ENCODE measurements at places on chromosomes 5 and 9.

DNA sequence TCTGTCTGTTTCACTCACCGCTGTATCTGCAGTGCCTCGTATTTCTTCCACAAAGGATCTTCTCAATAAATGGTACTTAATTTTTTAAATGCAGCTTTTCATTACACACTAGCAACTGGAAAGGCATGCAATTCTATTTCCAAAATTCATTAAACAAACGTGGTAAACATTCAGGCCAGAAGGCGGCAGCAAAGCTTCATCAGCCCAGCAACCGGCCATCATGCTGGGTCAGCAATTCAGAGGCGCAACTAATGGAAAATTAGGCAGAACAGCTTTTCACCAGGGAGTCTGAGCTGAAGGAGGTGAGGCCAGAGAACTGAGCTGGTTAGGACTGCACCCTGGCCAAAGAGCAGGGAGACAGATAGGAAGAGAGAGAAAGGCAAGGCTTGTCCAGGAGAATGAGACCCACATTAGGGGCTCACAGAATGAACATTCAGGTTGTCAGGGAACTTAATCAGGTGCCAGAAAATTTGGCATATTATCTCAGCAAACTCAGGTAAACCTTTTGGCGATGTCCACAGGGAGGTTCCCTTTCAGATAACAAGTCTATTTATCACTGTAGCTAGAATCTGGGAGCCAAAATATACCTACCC lies 17.7 kb upstream of the RNF180 start:
- no peak for DNase-seq

DNA sequence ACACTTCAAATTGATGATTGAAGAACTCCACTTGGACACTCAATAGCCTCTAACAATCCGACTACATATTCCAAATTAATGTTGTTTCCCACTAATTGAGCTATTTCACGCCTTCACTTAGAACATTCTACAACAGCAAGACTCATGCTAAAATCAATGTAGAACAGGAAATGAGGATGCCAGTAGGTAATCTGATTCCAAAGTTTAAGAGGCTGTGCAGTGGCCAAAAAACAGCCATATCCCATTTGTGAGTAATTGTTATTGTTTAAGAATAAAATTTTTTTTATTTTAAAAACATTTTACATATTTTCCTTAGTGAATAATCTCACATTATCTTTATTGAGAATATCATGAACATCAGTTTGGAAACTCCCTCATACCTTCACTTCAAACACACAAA lies 35.7 kb upstream of the GHR start:
- no peak for DNase-seq

DNA sequence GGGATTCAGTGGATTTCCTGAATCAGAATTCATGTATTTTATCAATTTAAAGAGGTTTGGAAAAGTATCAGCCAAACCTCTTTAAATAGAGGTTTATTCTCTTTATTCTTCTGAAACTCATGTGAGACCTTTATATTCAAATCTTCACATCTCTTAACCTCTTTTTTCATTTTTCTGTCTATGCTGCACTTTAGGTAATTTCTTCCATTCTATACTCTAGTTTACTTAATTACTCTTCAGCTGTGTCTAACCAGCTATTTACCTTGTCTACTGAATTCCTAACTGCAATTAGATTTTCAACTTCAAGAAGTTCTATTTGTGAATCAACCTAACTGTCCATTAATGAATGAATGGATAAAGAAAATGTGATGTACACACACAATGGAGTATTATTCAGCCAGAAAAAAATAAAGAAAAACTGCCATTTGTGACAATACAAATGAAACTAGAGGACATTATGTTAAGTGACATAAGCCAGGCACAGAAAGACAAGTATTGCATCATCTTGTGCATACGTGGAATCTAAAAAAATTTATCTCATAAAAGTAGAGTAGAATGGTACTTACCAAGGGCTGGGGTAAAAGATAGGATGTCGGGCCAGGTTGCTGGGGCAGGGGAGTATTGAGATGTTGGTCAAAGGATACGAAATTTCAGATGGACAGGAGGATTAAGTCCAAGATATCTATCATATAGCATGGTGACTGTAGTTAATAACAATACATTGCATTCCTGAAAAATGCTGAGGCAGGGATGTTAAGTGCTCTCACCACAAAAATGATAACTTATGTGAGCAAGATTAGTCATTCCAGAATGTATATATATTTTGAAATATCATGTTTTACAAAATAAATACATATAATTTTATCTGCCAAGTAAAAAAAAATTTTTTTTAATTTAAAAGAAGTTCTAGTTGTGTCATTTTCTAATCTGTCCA lies 129.5 kb upstream of the LRRTM2 start:
- DNase-seq, result no peak

DNA sequence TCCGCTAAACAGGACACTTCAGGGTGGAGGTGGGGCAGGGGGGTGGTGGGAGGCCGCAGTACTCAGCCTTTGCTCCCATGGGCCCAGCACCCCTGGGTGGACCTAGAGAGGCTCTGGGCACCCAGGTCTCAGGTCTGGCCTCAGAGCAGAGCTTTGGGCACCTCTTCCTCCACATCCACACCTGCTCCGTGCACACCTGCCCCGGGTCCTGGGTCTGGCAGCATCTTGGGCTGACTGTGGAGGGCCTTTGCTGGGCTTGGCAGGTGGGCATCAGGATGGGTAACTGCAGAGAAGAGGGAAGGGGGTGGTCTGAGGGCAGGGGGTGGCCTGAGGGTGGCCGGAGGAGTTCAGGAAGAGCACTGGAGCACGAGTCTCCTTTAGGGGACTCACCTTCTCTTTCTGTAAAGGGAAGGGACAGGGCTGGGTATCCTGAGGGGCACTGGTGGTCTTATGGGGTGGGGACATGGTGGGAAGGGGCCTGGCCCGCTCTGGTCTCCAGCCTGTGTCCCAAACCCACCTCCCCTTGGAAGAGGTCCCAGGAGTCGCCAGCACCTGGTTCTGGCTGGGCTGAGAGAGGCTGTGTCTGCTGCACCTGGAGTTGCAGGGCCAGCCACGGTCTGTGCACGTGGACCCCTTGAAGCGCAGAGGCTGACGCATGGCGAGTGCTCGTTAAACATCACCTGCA lies 106.7 kb upstream of the IER5L start:
- DNase-seq, result no peak

DNA sequence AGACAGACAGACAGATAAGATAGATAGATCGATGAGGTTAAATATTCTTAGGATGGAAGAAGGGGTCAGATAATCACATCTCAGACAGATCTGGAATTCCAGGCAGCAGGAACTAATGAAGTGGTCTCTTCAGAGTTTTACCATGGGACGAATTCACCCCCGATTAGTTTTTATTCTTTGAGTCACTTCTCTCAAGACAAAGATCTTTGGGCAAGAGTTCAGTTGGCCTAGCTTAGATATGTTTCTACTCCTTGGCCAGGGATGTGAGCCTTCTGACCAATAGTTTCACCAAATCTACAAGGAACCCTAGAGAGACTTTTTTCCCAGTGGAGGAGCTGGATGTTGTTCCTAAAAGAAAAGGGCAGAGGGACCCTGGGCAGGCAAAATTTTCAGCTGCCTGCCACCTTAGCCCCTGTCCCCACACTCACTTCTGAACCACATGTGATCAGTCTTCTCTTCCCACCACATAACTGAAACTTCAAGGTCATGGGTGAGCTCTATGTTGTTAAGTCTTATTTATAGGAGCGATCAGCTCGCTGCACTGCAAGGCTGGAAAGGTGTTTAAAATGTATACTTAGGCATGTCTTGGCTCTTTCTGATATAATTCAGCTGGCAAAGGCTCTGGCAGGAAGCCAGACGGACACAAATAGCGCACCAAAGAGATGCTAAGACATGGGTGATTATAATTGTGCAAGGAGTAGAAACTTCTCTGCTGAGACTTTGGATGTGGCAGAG lies 132.9 kb downstream of the PALM2AKAP2 start:
- no peak for DNase-seq

DNA sequence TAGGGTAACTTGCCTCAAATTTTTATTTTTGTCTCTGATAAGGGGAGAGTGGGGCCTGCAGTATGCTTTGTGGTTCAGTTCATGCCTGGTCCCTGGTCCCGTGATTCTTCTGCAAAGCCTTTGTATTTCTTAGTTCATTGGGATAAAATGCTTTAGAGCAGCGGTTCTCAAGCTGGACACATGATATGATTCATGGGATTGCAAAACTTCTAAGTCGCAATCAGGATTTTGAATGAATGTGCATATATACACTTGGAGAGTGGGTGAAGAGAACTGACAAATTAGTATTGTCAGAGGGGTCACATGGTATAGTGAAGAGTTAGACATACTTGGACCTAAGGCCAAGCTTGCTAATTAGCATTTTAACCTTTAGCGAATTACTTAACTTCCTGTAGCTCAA lies 265.4 kb upstream of the KLF9 start:
- no peak for DNase-seq

- DNase-seq, result no peak
Observed at GRCh38 chr9:132043708-132044107, 36.0 kb downstream of the MED27 start.
